ENCODE measurements at places on chromosomes 3 and 15. TPM values are rescaled to one million over a fixed set of nuclear protein-coding genes. Genes with fewer than 3 reads are reported as not detected.

Gene PDZRN3
- not detected for total RNA-seq

Gene ONECUT1
- not detected for total RNA-seq

Gene FMN1
- 32.2 TPM for total RNA-seq

Gene ADAMTSL3
- not detected for total RNA-seq

Gene FBLN2
- not detected for total RNA-seq

Gene GRIP2
- total RNA-seq, result not detected

Gene ADGRG7
- total RNA-seq, result not detected

Gene P3H2
- total RNA-seq, result 1.8 TPM

Gene WDR49
- total RNA-seq, result 0.19 TPM

Gene NUP210
- total RNA-seq, result 156 TPM

All from naive thymus-derived CD4-positive, alpha-beta T cell (primary cell).